Myocyte (in vitro differentiated cells): ENCODE measurements at places on chromosomes 12 and 14.

GRCh38 chr14:39576736-39577135, 144.5 kb upstream of the FBXO33 start:
- no peak for DNase-seq

- no peak for DNase-seq
These were observed 36.3 kb upstream of the ALDH2 start for GRCh38 chr12:111730420-111730819.

DNA sequence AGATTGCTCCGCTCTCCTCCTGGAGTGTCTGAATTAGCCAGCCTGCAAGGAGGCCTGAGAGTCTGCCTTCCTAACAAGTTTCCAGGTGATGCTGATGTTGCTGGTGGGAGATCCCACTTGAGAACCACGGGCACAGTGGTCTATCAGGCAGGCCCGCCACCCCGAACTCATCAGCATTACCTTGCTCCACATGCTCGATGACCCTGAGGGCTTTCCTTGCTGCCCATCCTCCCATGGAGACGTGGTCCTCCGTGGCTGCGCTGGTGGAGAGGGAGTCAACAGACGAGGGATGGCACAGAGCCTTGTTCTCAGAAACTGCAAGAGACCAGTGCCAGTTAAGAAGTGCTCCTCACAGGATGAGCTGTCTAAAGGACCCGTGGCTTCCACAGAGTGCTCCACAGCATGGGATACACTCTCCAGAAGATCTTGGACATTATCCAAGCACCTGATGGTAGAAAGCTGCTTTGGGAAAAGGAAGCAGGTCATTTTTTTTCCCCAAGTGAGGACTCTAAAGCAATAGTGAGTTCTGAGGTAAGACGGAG, 18.3 kb downstream of the HAL start:
- DNase-seq, result no peak

- no peak for DNase-seq
These were observed 33.4 kb upstream of the PNMA1 start for GRCh38 chr14:73747379-73748211.

DNA sequence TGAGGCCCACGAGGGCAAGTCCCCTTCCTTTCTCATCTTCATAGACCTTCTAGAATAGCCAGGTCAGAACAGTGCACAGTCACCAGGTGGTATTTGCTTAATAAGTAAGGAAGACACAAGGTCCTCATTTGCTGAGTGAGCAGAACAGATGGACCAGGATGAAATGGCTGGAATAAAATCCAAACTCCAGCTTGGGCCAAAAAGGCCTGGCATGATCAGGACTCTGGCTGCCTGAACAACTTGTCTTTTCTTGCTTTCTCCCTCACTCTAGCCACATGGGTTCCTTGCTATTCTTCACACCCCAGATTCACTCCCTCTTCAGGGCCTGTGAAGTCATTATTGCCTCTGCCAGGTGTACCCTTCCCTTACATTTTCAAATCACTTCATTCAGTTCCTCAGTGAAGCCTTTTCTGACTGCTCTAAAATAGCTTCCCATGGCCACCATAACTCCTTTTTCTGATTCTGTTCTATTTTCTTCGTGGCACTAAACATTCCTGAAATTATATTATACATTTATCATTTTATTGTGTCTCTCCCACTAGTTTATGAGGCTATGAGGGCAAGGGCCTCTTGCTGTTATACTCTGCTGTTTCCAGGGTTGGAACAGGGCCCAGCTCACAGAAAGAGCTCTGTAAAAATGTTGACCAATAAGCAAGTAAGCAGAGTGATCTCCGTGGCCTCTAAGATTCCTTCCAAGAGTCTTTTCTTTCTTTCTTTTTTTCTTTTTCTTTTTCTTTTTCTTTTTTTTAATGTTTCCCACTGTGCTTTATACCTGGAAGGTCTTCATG, 150.8 kb downstream of the TTC8 start:
- no peak for DNase-seq
